ENCODE measurements at places on chromosomes 12 and 14.

DNA sequence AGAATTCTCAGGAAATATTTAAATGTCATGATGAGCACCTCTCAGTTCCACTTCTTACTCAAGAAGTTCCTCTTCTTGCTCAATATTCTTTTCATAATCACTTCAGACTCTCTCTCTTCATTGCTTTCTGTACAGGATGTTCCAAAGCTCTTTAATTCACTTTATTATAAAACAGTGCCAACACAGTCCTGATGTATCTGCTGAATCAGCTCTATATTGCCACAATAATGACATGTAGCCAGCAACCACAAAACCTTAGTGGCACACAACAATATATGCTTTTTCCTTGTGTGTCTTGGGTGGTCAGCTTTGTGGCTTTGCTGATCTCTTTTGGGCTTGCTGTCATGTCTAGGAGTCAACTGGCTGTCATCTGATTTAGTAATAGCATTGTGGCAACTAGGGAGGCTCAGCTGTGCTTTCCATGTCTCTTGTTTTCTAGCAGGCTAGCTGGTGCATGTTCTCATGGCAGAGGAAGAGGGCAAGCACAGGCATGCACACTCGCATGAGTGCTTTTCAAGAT is 52.8 kb upstream of the SLC2A13 start:
- no peak for DNase-seq

DNA sequence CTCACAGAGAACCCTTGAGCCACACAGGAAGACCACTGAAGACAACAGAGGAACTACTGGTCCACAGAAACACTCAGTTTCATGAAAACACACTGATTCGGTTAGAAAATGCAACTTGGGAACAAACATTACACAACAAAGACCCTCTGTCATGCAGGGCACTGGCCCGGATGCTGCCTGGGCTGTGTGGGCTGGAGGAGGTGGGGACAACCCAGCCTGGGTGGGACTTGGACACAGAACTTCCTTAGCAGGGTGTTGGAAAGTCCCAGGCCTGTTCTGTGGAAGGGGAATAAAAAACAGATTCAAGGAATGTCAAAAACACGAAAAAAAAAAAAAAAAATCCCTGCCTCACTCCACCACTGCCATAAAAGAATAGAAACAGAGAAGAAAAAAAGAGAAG is 181.0 kb downstream of the MON2 start:
- no peak for DNase-seq

- DNase-seq, result no peak
Measured at GRCh38 chr12:26345471-26346003, 150.2 kb downstream of the SSPN start.

GRCh38 chr12:42237853-42238239 is 202 bp downstream of the YAF2 start:
- DNase-seq, result no peak

DNA sequence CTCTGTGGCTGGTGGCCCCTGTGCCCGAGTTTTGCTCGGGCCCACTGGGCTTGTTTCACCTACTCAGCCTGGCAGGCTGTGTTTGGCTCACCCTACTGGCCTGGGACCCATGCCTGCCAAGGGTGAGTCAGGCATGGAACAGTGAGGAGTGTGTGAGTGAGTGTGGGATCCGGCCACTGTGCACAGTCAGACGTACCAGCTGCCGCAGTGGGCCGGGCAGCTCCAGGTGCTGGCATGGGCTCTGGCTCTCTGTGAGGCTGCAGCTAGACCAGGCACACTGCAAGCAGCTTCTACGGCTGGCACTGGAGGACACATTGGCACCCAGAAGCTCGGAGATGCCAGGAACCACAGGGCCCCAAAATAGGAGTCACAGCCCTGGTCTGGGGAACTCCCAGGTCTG is 40.6 kb downstream of the HSD17B6 start:
- DNase-seq, result no peak

- no peak for DNase-seq
Measured at GRCh38 chr14:62916551-62916950, 128.7 kb downstream of the KCNH5 start.

- DNase-seq, result no peak
Measured at GRCh38 chr14:96233661-96234060, 22.3 kb upstream of the BDKRB1 start.

- DNase-seq, result no peak
Measured at GRCh38 chr12:69514845-69515244, 44.7 kb downstream of the FRS2 start.

DNA sequence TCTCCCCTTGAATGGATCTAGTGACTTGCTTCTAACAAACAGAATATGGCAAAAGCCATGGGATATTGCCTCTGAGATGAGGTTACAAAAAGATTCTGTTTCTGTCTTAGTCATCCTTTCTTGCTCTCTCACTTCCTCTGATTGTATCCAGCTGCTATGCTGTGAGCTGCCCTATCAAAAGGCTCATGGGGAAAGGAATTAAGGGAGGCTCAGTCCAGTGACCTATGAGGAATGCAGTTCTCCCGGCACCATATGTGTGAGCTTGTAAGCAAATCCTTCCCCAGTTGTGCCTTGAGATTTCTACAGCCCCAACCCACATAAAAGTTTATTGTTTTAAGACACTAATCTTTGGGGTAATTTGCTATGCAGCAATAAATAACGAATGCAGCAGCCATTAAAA is 183.1 kb downstream of the KLHL28 start:
- no peak for DNase-seq

DNA sequence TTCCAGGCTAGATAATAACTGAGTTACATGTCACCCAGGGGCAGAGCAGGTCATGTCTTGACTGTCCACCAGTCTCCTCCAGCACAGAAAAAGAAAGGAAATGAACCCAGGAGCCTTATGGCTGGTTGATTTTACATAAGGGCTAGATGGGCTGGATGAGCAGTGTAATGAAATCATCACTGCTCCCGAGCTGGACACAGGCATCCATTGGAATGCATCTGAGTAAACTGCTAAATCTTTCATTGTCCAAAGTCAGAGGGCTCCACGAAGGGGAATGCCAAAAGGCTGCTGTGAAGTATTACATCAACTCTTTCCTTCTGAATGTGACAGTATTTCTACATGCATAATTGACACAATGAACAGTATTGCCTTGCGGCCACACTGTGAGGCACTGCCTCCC is 30.1 kb upstream of the TSPAN11 start:
- DNase-seq, result no peak

- no peak for DNase-seq
Measured at GRCh38 chr14:74580275-74580672, 31.8 kb downstream of the LTBP2 start.

DNA sequence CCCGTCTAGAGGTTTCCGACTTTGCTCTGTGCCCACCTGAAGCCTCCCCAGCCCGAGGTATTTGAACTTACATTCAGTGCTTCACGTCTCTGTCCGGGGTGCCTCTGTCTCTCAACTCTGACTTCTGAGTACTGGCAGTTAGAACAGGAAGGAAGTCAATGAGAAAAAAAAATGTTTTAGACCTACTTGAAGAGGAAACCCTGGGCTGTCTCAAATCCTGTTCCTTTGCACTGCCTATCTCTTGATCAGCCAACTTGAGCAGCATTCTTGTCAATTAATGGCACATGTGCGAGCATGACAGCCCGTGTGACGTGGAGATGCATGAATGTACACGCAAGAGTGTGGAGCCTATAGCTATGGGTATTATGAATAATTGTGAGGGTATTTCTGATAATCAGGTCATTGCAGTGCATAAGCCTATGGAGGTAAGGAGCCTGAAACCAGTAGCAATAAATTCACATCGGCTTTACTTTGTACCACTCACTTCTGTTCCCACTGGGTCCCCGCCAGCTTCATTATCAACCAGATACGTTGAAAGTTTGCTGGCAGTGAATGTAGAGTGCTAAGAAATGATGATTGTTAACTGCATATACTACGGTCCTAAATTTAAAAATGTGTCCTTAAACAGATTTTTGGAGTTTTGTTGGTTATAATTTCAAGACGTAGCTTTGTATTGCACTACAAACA is at the start of gene ARHGDIB:
Gene ARHGDIB (minus strand): TSS at position 136 of the 687 bp plus-strand sequence. CDS start 10,889 bp downstream, outside the sequence.
- DNase-seq, result no peak

GRCh38 chr14:33165144-33165925 is 226.7 kb downstream of the NPAS3 start:
- DNase-seq, result no peak
